NCI-H226 (cell line): ENCODE measurements at places on chromosomes 5 and 9.
A peak's percentile ranks its signal among the peaks of the same experiment; 100 is the strongest.

DNA sequence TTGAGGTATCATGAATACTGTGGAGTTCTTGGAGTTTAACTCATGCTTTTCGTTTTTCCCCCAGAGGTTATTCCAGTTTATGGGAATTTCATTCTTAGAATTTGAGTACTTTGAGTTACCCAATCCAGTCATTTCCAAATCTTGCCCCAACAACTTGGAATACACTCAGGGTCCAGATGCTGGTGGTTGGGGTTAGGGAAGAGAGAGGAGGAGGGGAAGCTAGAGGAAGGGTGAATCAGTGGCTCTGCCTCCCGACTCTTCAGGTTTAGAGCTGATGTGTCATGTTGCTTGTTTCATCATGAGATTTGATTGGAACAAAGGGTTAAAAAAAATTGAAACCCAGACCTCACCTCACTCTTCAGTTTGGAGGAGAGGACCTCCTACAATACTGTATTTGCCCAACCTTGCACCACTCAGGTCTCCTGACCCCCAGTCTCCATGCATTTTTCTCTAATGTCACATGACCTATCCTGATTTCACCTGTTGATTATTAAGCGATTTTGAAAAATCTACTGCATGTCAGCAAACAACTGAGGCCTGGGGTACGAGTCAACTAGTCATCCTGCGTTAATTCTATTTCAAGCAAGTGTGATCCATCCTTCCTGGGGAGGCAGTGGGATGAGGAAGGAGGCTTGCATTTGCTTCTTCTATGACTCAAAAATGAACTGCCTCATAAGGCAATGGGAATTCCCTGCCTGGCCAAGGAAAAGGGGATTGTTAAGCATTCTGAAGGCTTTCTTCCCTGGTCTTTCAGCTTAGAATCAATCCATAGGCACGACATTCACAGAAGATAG, 6.2 kb upstream of the SLC1A3 start:
- peak; percentile 66 for DNase-seq

GRCh38 chr5:31888564-31888963, 249.6 kb downstream of the PDZD2 start:
- DNase-seq = no peak

DNA sequence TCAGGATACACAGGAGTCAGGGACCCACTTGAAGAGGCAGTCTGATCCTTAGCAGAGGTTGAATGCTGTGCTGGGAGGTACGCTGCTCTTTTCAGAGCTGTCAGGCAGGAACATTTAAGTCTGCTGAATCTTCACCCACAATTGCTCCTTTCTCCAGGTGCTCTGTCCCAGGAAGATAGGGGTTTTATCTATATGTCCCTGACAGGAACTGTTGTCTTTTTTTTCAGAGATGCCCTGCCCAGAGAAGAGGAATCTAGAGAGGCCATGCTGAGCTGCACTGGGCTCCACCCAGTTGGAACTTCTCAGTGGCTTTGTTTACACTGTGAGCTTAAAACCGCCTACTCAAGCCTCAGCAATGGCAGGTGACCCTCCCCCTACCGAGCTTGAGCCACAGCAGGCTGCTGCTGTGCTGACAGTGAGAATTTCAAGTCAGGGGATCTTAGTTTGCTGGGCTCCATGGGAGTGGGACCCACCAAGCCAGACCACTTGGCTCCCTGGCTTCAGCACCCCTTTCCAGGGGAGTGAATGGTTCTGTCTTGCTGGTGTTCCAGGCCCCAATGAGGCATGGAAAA, 169.0 kb downstream of the FBXL17 start:
- no peak for DNase-seq

- no peak for DNase-seq
Measured at GRCh38 chr9:6215562-6215961, at the start of gene IL33. TSS of gene IL33 (plus strand) at chr9:6215807. CDS start at chr9:6241695, 25,888 bp downstream.

DNA sequence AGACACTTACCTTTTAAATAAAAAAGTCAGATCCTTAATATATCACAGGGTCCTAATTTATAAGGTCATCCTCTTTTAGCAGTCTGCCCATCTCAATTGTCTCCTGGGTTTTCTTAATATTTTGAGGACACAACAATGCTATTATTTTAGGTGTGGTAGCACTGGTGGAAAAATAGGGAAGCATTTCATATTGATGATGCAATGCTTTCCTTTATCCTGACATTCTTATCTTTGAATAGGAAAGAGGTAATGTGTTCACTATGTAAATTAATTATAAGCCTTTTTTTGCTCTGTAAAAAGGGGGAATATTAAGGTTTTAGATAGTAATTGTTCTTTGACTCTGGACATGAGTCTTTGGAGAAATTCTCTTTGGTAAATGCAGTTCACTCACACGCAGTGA, 164.7 kb downstream of the YTHDC2 start:
- no peak for DNase-seq

DNA sequence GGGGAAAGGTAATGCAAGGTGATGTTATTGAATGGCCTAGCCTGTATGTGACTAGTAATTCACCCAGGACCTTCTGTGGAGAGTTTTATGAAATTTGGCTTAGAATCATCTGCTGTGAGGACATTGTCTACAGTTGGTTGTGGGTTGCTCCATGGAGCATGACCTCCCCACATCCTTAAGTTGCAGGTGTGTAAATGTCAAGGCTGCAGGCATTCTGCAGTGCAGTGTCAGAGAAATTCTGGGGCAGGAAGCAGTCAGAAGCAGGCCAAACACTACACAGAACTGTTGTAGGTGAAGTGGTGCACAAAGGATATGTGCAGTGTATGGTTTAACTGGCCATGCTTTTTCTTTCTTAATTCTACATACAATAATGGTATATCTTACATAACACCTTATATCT, 588.3 kb downstream of the EBF1 start:
- no peak for DNase-seq

GRCh38 chr9:127844821-127845359, 9.6 kb downstream of the ENG start:
- DNase-seq = peak; percentile 53

- no peak for DNase-seq
Measured at GRCh38 chr9:109206670-109207069, 39.6 kb upstream of the FRRS1L start.

GRCh38 chr5:16558984-16559629, 57.7 kb downstream of the RETREG1 start:
- no peak for DNase-seq

DNA sequence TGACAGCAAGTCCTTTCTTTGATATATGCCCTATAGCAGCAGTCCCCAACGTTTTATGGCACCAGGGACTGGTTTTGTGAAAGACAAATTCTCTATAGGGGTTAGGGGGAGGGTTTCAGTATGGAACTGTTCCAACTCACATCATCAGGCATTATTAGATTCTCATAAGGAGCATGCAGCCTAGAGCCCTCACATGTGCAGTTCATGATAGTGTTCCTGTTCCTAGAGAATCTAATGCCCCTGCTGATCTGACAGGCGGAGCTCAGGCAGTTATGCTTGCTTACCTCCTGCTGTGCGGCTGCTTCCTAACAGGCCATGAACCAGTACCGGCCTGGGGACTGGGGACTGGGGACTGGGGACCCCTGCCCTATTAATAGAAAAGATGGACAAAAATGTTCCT, 2.7 kb upstream of the RAPGEF6 start:
- no peak for DNase-seq

- DNase-seq = no peak
Measured at GRCh38 chr9:38081356-38082108, 12.5 kb upstream of the SHB start.

DNA sequence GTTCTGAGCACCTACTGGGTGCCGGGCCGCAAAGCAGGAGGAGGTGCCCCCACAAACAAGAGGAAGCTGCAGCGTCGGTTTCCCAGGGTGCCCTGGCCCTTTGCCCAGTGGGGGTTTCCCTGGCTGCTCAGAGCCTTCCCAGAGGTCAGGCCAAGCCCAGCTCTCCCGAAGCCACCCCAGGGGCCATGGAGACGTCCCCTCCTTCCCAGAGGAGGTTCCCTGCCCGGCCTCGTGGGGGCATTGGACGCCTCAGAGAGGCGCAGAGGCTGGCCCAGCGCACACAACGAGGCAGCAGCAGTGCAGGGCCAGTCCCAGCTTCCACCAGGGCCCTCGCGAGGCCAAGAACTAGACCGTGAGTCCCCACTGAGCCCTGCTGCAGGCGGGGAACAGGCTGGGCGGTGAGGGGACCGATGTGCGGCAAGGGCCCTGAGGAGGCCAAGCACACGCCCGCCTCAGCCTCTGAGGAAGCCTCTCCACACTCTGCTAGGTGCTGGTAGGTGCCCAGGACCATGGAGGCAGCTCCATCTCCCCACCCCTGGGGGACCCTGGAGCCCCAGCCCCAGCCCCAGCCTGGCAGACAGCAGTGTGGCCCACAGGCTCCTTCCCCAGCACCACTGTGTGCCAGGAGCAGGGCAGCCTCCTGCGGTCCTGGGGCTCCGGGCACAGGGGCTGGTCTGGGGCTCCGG, 7.0 kb downstream of the DIPK1B start:
- no peak for DNase-seq

- DNase-seq = peak; percentile 77
Measured at GRCh38 chr9:71793386-71794105, 25.2 kb upstream of the CEMIP2 start.

DNA sequence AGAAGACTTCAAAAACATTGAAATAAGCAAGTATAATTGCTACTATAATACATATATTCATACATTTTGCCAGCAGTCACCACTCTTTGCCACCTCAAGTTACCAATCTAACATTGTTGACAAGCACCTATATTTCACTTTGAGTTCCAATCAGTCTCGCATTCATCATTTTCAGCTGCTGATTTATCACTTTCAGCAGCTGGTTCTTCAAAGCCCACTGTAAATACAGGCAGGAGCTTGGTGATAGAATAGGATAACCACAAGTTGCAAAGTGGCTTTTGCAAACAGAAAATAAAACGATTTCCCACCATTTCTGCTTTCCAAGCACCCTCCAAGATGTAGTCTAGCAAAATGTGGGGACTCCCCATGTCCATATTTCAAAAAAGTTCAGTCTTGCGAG, 114.2 kb upstream of the ITGA1 start:
- no peak for DNase-seq

GRCh38 chr5:148790545-148791333, 35.7 kb upstream of the ADRB2 start:
- DNase-seq = peak; percentile 36

GRCh38 chr5:157915638-157916037, 56.7 kb upstream of the CLINT1 start:
- DNase-seq = peak; percentile 12
